ENCODE measurements at places on chromosomes 6 and 20.

DNA sequence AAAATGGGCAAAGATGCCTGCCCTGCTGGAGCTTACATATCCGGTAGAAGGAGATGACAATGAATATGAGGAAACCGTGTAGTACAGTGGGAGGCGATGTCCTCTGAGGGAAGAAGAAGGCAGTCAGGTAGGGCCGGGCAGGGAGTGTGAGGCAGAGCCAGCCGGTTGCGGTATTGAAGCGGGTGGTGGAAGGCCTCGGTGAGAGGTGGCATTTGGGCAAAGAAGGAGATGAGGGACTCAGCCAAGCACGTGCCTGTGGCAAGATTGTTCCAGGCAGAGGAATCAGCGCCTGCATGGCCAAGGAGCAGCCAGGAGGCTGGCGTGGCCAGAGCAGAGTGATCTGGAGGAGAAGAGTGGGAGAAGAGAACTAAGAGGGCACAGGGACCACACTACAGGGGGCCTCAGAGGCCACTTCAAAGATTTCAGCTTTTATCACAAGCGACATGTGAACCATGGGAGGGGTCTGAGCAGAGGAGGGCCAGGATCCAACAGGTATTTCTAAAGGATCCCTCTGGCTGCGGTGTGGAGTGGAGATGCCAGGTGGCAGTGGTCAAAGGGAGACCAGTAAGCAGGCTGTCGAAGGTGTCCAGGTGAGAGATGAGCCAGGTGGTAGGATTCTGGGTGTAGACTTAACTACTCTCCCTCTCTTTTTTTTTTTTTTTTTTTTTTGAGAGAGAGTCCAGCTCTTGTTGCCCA, 13.8 kb downstream of the MDFI start:
- no peak for DNase-seq

GRCh38 chr6:22102671-22103070, 194.2 kb downstream of the PRL start:
- no peak for DNase-seq

- no peak for DNase-seq
Observed at GRCh38 chr6:154241581-154241980, 115.0 kb downstream of the IPCEF1 start.

GRCh38 chr6:127177030-127177922, 58.8 kb downstream of the RSPO3 start:
- DNase-seq, result no peak

DNA sequence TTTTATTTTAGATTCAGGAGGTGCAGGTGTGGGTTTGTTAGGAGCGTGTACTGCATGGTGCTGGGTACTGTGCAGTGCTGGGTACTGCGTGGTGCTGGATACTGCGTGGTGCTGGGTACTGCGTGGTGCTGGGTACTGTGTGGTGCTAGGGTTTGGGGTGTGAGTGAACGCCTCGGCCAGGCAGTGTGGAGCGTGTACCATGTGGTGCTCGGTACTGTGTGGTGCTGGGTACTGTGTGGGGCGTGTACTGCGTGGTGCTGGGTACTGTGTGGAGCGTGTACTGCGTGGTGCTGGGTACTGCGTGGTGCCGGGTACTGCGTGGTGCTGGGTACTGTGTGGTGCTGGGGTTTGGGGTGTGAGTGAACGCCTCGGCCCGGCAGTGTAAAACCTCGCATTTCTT, 62.9 kb downstream of the WDR27 start:
- no peak for DNase-seq

GRCh38 chr6:39865011-39865888, 69.0 kb downstream of the MOCS1 start:
- peak; percentile 5 for DNase-seq

- no peak for DNase-seq
Observed at GRCh38 chr20:36794116-36794474, 20.5 kb upstream of the DSN1 start.

DNA sequence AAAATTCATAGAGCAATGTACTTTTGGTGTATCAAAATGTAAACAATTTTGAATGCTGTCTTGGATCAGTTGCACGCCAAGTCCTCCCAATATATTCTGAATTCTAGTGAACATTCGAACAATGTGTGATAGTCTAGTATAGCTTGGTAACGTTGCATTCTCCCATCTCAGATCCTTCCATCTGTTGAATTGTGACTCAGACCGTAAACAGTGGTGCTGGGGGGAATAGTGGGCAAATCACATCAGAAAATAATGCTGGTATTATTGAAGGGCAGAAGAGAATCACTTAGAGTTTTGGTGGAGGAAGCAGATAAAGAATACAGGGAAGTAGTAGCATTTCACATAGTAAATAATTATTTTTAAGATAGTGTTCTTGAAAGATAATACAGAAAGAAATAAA, 45.7 kb upstream of the PBOV1 start:
- DNase-seq, result no peak

DNA sequence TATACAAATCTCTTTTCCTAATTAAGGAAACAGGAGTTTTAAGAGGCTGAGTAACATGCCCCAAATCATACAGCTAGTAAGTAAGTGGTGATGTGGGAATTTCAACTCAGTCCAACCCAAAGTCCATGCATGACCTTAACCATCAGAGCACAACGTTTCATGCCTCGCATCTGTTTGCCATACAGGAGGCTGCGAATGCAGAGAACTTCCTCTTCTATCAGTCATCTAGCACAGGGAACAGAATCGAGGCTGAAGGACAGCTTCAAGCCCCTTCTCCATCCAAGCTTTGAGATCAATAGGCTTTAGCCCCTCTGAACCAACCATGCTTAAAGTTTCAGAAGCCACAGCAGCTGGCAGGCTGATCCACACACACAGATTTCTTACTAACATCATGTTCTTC, 113.2 kb downstream of the MAFB start:
- no peak for DNase-seq

DNA sequence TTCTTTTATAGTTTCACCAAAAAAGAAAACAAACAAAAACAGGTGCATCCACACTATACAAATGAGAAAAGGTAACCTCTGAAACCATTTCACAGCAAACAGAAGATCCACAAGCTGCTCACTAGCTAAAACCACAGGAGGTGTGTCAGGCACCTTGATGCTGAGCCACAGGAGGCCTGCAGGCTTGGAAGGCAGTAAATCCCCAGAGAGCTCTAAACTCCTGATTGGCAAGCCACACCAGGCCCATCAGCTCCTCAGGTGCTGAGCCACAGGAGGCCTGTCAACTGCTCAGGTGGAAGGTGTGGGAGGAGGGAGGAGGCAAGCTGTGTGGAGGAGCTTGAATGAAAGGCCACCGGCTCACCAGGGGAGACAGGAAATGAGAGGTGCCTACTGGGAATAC, 273.0 kb downstream of the PKHD1 start:
- DNase-seq, result no peak

DNA sequence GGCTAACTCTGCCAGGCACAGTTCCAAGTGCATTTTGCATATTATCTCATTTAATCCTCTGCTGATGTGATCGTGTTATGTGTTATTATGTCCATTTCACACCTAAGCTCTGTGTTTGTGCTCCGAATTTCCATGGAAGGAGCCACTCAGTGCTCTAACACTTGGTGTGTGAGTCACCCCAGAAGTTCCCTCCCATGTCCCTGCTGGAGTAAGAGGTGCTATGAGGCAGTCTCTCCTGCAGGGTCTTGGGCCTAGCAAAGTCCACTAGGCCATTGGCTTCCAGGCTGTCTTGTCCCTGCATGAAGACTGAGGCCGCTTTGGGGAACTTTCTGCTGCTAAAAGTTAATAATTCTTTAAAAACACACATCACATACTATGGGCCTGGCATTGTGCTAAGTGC, 405.9 kb upstream of the SULF2 start:
- no peak for DNase-seq

Data from central memory CD4-positive, alpha-beta T cell (primary cell).